ENCODE measurements at places on chromosomes 13 and 19. TPM values are rescaled to one million over a fixed set of nuclear protein-coding genes. Genes with fewer than 3 reads are reported as not detected.

The ITGBL1 gene
- polyA plus RNA-seq: 17.1 TPM

The CFAP97D2 gene
- polyA plus RNA-seq: not detected

The KCNJ14 gene
- polyA plus RNA-seq: 0.20 TPM

The IZUMO1 gene
- polyA plus RNA-seq: not detected

The ZNF793 gene
- 0.87 TPM for polyA plus RNA-seq

The CNFN gene
- polyA plus RNA-seq: 0.20 TPM

The ZNF256 gene
- polyA plus RNA-seq: 4.6 TPM

The WDR62 gene
- polyA plus RNA-seq: 1.2 TPM

The KLK3 gene
- not detected for polyA plus RNA-seq

The OLFM4 gene
- polyA plus RNA-seq: not detected

The SELENOV gene
- polyA plus RNA-seq: not detected

The COX7A1 gene
- 15.0 TPM for polyA plus RNA-seq

The CYP4F3 gene
- polyA plus RNA-seq: not detected

The GRIN2D gene
- polyA plus RNA-seq: 0.07 TPM

The CLEC17A gene
- not detected for polyA plus RNA-seq

The SULT2B1 gene
- polyA plus RNA-seq: 0.20 TPM

The PRRG2 gene
- 0.31 TPM for polyA plus RNA-seq

The C5AR1 gene
- 0.50 TPM for polyA plus RNA-seq

The ZNF554 gene
- 1.8 TPM for polyA plus RNA-seq

The STAP2 gene
- 7.4 TPM for polyA plus RNA-seq

The SYNE4 gene
- 0.14 TPM for polyA plus RNA-seq

The ZNF763 gene
- 3.0 TPM for polyA plus RNA-seq
